ENCODE measurements at places on chromosomes 13 and 19. TPM values are rescaled to one million over a fixed set of nuclear protein-coding genes. Genes with fewer than 3 reads are reported as not detected.

ATP4A gene
- total RNA-seq = not detected

SIGLEC11 gene
- not detected for total RNA-seq

HTR2A gene
- 6.0 TPM for total RNA-seq

PSG11 gene
- not detected for total RNA-seq

POU2F2 gene
- total RNA-seq = 0.08 TPM

TEX26 gene
- total RNA-seq = not detected

SIGLEC7 gene
- 0.41 TPM for total RNA-seq

ZNF433 gene
- total RNA-seq = 4.9 TPM

COMP gene
- 0.63 TPM for total RNA-seq

ZNF729 gene
- total RNA-seq = not detected

DIS3 gene
- total RNA-seq = 75.0 TPM

CRB3 gene
- not detected for total RNA-seq

OR10H1 gene
- not detected for total RNA-seq

HS6ST3 gene
- 0.36 TPM for total RNA-seq

SGCG gene
- total RNA-seq = 2.1 TPM

VSTM1 gene
- total RNA-seq = not detected

VASP gene
- total RNA-seq = 31.6 TPM

SKA3 gene
- 24.0 TPM for total RNA-seq

PTGIR gene
- total RNA-seq = 23.2 TPM

IZUMO2 gene
- not detected for total RNA-seq

FPR1 gene
- not detected for total RNA-seq

GJB2 gene
- 0.18 TPM for total RNA-seq

GNG7 gene
- 0.65 TPM for total RNA-seq

LHB gene
- total RNA-seq = not detected

DMKN gene
- total RNA-seq = 63.0 TPM

ZNF69 gene
- total RNA-seq = 9.0 TPM

NRTN gene
- total RNA-seq = not detected

FPR3 gene
- total RNA-seq = not detected
